ENCODE measurements at places on chromosomes 7 and 10.
A peak's percentile ranks its signal among the peaks of the same experiment; 100 is the strongest.

GRCh38 chr7:69359003-69359700, 239.1 kb upstream of the AUTS2 start:
- DNase-seq: no peak

DNA sequence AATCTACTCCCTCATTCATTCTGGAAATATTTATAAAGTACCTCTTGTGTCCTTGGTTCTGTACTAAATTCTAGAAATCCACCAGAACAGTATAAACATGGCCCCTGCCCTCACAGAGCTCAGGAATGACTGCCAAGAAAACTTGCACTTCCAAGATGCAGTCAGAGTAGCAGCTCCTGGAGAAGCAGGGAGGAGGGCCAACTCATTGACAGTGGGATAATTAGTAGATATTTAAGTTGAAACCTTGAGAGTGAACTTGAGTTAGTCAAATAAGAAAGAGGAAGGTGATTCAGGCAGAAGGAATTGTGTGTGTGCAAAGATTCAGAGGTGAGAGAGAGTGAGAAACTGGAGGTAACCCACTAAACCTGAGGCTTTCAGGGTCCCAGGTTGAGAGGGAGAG, 182.2 kb upstream of the INHBA start:
- no peak for DNase-seq

DNA sequence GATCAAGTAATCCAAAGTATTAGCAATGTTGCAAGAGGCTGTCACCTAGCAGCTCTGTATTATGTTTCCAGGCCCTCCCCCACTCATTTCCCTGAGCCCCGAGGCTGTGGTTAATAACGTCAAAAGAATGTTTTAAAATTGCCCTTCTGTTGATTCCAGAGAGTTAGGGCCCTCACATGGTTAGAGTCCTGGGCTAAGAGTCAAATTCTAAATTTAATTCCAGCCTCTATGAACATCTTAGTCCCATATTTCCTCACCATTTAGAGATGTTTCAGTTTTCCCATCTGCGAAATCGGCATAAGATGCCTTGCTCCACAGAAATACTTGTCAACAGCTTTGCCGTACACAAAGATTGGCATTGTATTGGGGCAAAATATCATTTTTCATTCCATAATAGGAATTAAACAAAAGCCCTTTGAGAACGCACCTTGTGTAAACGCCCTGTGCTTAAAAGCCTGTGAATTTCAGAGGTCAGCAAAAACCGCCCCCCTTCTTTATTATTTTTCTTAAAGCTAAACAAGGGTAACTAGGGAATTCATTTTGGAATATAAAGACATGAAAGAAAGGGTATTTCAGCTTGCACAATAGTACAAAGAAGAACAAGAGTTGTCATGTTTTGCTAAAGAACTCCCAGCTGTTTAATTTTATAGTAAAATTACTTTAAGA, 135.8 kb downstream of the ARID5B start:
- DNase-seq: no peak

GRCh38 chr10:103564776-103565520, 71.4 kb downstream of the NEURL1 start:
- DNase-seq: no peak

GRCh38 chr7:42877862-42878261, 34.0 kb downstream of the C7orf25 start:
- no peak for DNase-seq

- no peak for DNase-seq
These were observed 362.8 kb downstream of the PHF14 start for GRCh38 chr7:11336432-11336831.

- DNase-seq: peak; percentile 74
These were observed 7.2 kb downstream of the RBM20 start for GRCh38 chr10:110651044-110651958.

DNA sequence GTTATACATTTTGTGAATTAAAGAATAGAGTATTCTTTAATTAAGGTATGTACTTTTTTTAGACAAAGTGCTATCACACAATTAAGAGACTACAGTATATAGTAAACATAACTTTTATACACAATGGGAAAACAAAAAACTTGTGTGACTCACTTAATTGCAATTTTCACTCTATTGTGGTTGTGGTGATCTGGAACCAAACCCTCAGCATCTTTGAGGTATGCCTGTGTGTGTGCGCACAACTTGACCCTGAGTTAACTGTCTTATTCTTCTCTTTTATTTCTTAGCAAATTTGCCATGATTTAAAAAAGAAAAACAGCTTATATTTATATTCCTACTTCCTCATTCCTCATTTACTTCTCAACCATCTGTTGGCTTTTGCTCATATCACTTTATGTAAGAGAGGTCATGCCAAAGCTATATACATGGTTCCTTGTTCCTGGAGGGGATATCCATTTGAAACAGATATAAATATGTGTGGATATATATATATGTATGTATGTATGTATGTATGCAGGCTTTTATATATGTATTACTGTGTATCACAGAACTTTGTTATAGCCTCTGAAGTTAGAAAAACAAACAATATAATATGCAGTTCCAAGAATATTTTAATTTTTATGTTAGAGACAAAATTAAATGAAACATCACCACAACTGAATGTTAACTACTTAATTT, 259.5 kb upstream of the HGF start:
- DNase-seq: no peak

GRCh38 chr10:102269017-102269416, 23.7 kb downstream of the GBF1 start:
- DNase-seq: no peak

DNA sequence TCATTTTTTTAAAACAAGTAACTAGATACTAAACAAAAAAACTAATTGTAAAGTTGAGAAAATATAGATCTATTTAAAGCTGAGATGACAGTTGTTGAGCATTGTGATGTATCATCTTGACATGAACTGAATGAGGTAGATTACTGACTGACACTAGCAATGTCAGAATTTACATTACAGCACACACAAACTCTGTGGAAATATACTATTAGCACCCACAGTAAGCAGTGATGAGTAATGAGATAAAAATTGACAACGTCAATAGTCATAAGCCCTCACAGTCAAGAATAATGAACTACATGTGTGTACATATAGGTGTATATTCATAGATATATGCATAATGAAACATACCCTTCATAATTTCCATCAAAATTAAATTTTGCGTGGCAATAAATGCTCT, 368.4 kb downstream of the TFEC start:
- DNase-seq: no peak

- DNase-seq: no peak
These were observed 8.6 kb upstream of the IRF5 start for GRCh38 chr7:128928882-128929788.

GRCh38 chr7:93307131-93307660, 75.0 kb downstream of the VPS50 start:
- DNase-seq: no peak

DNA sequence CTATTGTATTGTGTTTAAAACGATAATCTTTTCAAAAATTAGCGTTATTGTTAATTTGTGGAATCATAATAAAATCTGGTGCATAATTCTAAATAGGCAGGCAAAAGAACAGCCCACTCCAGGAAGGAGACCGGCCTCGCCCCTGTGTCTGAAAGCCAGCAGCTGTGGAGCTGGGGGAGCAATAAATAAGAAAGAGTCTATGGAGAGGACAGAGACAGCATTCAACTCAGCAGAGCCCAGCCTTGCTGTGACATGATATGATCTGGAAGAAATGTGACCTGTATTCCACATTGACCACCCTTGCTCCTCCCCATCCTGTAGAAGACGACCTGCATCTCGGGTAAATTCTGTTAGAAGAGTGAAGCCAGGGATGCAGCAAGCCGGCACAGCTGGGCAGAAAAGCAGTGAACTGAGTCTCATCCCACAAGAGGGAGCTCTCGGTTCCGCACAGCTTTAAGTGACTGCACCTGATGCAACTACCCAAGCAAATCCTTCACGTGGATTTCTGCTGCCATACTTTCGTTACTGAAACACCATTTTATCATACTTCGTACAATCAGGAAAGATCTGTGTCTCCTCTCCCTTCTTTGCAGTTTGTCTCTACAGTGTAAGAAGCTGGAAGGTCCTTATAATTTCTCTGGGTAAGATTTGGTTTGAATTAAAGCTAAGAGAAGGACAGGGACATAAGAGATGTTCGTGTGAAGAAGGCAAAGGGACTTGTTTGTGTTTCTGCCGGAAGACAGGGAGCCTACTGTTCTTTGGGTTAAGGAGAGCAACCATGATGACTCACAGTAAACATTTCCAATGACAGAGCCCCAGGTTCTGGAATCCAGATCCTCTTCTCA, 427.1 kb downstream of the GPAM start:
- DNase-seq: peak; percentile 1

DNA sequence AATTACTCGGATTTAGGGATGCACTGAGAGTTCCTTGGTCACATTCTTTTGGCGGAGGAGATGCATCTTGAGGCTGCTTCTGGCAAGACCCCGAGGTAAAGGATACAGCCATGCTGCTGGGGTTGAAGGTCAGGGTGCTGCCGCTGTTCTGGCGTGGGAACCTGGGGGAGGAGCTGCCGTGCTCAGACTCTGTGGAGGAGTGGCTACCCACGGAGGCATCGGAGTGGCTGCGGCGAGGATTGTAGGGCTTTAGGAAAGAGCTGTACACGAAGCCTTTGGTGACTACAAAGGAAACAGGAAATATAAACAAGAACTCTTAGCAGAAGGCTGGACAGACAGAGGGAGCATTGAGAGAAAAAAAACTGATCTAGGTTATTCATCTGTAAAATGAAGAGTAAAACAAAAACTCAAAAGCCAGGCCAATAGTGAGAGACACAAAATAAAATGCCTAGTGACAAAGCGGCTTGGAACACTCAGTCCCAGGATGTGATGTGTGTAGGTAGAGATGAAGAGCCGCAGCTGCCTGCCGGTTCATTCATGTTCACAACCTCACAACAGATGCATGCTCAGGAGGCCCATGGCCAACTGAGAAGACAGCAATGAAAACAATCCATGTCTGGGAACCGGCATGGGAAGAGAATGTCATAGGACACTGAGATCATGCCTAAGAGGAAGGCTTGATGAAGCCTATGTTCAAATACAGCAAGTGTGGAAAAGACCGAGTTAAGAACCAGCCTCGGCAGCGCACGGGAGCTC, 97.8 kb downstream of the ABCC2 start:
- DNase-seq: no peak

GRCh38 chr7:140596519-140597427, 43.8 kb downstream of the DENND2A start:
- no peak for DNase-seq

- peak; percentile 42 for DNase-seq
These were observed 4.5 kb downstream of the MBL2 start for GRCh38 chr10:52768001-52768532.

GRCh38 chr10:10520491-10521385, 496.9 kb upstream of the CELF2 start:
- peak; percentile 92 for DNase-seq

DNA sequence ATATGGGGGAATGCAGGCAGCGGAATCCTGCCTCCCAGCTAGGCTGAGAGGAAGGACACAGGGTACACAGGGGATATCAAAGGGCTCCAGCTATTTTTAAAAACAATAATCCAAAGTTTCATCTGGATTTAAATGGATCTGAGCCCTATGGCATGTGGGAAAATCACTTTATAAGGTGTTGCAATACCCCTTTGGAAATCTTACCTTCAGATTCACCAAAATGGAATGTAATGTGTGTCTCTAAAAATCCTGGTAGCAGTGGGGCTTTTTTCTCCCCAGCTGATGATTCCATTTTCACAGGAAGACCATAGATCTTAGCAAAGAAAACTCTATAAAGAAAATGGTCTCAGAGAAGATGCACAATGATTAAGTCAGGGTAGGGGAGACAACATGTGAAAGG, 722.2 kb downstream of the PARD3 start:
- no peak for DNase-seq

GRCh38 chr10:112986544-112987190, 36.6 kb downstream of the TCF7L2 start:
- DNase-seq: no peak
